ENCODE measurements at places on chromosomes 1 and 21.

GRCh38 chr1:78280626-78281025, 210.1 kb upstream of the PTGFR start:
- no peak for DNase-seq

DNA sequence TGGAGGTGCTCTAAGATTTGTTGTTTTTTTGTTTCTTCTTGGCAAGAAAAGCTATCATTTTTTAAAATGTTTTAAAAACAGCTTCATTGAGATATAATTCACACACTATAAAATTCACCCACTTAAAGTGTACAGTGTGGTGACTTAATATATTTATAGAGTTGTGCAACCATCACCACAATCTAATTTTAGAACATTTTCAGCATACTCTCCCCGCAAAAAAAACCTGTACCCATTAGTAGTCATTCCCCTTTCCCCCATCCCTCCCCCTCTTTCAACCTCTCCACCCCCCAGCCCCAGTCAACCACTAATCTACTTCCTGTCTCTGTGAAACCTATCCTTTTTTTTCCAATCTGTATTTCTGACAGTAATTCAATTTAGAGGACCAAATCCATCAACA, 30.6 kb downstream of the ZC3H11B start:
- no peak for DNase-seq

DNA sequence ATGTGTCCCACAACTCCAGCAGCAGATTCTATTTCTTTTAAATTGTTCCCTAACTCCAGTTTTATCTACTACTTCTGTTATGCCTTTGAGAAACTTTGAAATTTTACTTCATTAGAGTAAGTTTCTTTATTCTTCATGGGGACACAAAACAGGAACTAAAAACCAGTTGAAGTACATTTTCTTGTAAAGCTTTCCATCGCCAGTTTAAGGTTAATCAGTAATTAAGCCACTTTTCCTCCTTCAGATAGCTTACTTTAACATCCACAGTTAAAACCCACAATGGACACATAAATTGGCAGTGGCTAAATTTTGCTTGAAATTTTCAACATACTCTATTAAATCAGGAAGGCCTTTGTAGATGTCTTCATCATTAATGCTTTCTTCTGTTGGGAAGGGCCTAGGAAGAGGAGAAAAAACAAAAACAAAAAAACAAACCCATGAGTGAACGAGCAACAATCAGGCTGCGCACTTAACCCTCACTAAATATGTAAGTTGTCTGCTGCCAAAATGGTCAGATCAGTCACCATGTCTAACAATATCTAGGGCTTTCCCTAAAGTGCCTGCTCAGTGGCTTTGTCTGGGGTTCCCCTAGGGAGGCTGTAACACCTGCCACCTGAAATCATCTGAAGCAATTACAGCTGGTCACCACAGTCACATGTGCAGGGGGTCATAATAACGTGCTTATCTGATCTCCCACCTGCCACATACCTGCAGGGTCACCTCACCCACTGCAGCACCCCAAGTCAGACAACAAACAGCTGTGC, 187.9 kb downstream of the VAV3 start:
- no peak for DNase-seq

- DNase-seq, result no peak
Measured at GRCh38 chr21:34582506-34583150, 32.3 kb downstream of the RCAN1 start.

DNA sequence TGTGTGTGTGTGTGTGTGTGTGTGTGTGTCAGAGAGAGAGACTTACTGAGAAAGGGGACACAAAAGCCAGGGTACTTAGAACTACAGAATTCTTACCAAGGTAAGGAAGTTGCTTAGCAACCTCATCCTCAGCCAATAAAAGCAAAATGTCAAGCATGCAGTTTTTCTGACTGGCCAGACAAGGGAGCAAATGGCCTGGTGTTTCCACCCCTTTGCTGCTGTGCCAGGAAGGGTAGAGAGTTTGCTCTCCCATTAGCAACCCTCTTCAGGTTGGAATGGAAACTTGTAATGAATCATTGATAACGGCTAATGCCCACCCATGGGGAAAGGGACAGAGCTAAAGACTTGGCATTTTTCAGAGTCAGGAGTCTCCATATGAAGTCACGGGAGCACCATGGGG, 10.6 kb downstream of the RXRG start:
- no peak for DNase-seq

- DNase-seq, result no peak
Measured at GRCh38 chr1:63248216-63248615, 74.2 kb upstream of the FOXD3 start.

DNA sequence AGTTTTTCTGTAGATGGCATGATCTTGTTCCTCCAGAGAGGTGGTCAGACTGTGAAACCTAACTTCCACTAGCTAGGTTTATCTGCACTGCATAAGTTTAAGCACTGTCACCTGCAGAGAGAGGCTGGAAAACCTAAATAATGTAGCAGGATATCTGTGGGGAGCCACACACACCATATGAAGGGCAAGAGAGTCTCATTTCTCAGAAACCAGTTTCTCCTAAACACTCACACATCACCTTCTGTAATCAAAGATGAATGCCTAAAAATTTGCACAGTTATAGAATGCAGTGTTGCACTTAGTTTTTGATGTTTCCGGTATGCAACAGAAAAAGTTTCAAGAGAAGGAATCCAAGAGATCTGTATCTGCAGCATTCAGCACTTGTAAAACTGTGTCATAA, 654.6 kb downstream of the ADGRL2 start:
- no peak for DNase-seq

DNA sequence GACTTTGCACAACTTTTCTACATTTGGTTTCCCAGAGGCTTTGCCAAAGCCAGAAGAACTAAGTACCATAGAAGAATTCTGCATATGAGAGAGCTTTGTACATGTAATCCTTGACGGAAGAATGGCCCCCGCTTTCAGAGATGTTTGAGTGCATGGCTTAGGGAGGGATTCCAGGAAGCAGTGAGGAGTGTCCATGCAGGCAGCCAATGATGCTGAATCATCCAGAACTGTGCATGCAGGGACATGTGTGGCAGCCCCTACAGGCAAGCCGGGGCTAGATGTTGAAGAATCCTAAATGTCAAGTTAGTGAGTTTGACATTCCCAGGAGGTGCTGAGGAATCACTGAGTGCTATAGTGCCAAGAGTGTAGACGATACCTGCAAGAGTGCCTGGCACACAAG, 9.9 kb upstream of the HAO2 start:
- DNase-seq, result no peak

DNA sequence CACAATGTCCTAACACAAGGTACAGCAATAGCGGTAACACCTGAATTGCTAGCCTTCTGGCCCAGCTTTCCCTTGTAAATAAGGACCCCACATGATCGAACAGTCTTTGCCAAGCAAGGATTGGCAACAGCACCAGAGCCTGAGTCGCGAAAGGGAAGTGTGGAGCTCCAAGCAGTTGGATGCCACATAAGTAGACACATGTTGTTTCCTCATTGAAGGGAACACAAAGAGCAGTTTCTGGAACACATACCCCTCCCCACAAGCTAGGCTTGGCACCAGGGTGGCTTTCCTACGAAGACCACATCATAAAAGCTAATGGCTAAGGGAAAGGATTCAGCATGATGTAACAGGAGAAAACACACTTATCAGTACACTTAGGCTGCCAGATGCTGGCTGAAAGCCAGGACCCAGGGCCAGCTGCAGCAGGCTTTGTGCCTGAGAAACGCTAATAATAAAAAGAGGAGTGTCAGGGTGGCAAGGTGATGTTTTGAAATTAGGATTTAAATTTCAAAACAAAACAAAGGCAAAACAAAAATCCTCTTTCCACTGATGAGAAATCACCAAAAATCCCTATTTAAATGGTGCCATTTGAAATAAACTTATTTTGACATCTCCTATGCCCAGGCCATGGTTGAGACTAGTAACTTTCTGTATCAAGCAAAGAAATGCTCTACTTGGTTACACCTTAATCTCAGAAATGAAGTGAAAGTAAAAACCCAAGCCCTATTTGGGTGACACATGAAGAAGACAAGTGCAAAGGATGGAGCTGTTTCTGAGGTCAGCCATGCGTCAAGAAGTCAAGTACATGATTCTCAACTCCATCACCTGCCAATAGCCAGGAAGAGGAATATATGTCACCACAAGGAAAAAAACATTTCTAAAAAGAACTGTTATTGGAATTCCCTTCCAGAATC, 11.9 kb upstream of the CPLANE2 start:
- no peak for DNase-seq

DNA sequence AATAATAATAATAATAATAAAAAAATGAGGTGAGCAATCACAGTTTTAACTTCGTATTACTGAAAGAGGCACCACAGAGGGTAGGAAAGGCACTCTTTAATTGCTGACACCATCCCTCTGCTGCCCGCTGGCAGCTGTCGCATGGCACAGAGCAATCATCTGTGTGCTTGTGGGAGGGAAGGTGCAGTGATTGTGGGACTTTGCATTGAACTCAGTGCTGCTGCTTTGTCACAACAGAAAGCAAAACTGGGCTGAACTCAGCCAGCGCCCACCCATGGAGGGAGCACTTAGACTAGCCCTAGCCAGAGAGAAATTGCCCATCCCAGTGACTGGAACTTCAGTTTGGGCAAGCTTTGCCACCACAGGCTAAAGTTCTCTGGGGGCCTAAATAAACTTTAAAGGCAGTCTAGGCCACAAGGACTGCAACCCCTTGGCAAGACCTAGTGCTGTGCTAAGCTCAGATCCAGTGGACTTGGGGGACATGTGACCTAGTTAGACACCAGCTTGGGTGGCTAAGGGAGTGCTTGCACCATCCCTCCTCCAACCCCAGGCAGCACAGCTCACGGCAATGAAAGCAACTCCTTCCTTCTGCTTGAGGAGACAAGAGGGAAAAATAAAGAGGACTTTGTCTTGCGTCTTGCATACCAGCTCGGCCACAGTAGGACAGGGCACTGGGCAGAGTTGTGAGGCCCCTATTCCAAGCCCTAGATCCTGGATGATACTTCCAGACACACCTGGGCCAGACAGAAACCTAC, 59.3 kb downstream of the WDR4 start:
- DNase-seq, result no peak

DNA sequence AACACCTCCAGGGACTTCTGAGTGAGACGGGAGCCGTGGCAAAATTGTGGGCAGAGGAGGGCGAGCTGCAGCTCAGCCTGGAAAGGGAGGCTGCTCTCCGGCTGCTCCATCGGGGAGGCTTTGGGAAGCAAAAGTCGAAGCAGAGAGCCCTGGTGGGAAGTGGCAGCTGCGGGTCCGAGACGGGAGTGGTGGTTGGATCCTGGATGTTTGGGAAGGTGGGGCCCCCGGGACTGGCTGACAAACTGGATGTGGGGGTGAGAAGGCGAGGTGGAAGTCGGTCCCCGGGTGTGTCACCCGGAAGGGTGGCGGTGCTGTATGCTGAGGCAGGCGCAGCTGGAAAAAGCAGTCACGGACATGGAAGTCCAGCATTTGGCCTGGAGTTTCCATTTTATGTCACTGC, 52.1 kb downstream of the KCNAB2 start:
- no peak for DNase-seq

- no peak for DNase-seq
Measured at GRCh38 chr1:25657121-25657882, 40.7 kb downstream of the MAN1C1 start.

DNA sequence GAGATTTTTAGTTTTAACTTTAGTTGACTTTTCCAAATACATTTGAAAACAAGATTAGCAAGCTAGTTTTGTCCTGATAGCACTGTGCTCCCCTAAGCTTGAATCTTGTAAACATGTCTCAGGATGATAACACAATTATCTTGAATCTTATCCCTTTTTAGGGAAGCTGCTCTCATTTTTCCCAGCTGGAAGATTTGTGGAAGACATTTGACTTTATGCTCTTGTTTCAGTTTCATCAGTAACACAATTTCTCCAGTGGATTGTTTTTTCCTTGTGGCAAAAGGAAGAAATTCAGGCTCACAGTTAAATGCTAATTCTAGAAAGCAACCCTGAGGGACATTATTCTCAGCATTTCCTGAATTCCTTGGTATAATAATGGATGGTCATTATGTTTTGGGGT, 88.8 kb downstream of the CDC7 start:
- no peak for DNase-seq

GRCh38 chr1:36306210-36306901, at the start of gene SH3D21:
Gene SH3D21, plus strand, starts transcription at chr1:36306368. Its CDS starts 53 bp downstream, at chr1:36306421.
- no peak for DNase-seq

- no peak for DNase-seq
Measured at GRCh38 chr1:178275553-178275952, 181.6 kb downstream of the RASAL2 start.

DNA sequence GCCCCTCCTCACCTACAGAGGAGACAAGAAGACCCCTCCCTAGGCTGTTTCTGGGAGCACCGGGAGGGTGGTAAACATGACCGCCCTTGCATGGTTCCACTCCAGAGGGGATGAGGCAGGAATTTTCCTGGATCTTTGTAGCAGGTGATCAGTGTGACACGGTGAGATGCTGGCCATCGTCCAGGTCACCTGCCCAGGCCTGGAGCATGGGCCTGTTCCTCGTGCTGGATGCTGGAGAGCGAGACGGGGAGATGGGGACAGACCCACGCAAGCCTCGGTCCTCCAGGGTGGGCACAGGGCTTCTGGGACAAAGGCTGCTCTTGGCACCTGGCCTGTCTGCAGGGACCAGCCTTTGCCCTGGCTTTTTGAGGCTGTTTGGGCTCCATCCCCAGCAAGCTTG, 46.2 kb downstream of the DMRTB1 start:
- DNase-seq, result no peak

GRCh38 chr1:4681026-4681425, 26.6 kb downstream of the AJAP1 start:
- DNase-seq, result no peak

DNA sequence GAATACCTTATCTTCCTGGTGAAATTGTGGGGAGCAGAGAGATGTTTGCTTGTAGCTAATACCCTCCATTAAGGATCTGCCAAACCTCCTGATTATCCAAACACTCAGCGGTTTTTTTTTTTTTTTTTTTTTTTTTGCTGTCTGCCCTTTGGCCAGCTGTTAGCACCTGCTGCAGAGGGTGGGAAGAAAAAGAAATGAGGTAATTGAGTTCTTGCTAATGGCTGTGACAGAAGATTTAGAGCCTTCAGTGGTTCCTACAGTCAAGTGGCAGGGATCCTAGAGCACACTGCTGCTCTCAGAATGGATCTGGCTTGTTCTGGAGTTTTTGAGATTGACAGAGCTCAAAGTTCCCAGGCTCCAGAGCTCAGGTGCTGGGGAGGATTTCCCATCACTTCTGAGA, 342.5 kb downstream of the DISC1 start:
- no peak for DNase-seq

All from activated CD8-positive, alpha-beta memory T cell treated with anti-CD3 and anti-CD28 coated beads for 1 hour (primary cell).